ENCODE measurements at places on chromosomes 3 and 15.

DNA sequence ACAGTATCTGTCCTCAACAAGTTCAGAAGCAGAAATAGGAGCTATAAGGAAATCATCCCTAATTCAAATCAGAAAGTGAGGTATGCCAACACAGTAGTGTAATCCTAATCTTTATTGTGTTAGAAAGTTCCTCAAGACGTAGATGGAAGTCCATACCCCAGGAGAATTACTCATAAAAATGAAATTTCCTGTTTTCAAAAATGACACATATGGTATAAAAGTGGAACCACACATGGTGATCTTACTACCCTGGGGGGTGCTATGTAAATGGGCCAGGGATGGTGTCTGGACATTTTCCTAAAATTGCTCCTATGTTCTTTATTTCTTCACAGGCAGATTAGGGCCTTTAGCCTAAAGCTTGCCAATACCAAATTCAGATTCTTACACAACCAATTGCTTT, 204.1 kb downstream of the ARRDC4 start:
- no peak for DNase-seq

GRCh38 chr15:50287324-50288116, 22.0 kb upstream of the HDC start:
- no peak for DNase-seq

GRCh38 chr3:8624612-8625011, 20.0 kb downstream of the SSUH2 start:
- DNase-seq, result no peak

GRCh38 chr15:101022306-101022705, 103.1 kb downstream of the LRRK1 start:
- DNase-seq, result peak; percentile 1

- no peak for DNase-seq
Measured at GRCh38 chr3:105747696-105748095, 121.1 kb downstream of the CBLB start.

- DNase-seq, result no peak
Measured at GRCh38 chr15:44593042-44593736, 56.2 kb downstream of the EIF3J start.

DNA sequence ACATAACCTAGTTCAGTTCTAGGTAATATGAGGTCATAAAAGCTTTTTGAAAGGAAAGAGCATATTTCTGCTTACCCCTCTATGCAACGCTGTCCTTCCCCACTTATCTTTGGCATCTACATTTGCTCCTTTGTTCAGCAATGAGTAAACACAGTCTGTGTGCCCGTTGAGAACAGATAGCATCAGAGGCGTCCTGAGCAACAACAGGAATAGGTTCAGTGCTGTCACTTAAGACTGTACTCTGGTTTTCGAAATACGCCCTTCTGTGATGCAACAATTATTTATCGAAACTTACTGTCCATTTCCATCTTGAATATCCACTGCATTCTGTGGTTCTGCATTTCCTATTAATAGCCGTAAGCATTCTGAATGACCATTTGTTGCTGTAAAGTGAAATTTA, 84.4 kb downstream of the BTD start:
- no peak for DNase-seq

DNA sequence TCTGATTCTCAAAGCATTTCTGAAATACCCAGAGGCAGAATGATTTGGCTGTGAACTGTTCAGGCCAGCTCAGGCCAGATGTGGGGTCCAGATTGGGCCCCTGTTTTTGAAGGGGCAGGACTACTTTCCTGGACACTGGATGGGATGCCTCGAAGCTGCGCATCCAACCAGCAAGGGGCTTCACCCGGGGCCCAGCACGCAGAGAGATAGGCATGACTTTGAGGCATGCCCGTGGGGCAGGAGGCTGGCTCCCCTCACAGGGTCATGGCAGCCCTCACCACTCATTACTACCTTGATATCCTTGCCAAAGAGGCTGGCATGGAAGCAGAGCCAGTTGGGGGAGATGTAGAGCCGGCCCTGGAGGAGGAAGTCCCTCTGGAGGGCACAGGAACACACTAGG, 30.1 kb downstream of the GRAMD2A start:
- DNase-seq, result no peak

- no peak for DNase-seq
Measured at GRCh38 chr3:182789371-182789770, 3.9 kb upstream of the ATP11B start.

GRCh38 chr3:18422972-18423371, 2.2 kb downstream of the SATB1 start:
- no peak for DNase-seq

- DNase-seq, result peak; percentile 58
Measured at GRCh38 chr15:25849157-25849921, 13.8 kb downstream of the ATP10A start.

DNA sequence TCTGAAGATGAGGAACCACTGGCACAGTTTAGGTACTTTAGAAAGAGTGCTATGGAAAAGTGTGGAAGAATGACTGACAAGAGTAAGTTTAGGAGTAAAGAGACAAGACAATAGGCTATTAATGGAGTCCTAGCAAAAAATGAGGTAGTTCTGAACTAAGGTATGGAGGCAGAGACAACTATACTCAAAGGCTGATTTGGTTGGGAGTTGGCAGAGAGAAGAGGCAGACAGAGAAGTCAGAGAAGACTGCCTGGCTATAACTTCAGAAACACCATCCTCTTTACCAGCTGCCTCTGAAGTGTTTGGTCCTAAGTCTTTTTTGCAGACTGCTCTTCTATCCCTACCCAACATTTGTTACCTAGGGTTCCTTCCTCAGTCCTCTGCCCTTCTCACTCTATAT, 19.2 kb downstream of the DYNC1LI1 start:
- no peak for DNase-seq

- no peak for DNase-seq
Measured at GRCh38 chr3:18122264-18122663, 302.9 kb downstream of the SATB1 start.

GRCh38 chr15:70320482-70320881, 222.8 kb upstream of the TLE3 start:
- DNase-seq, result no peak

- no peak for DNase-seq
Measured at GRCh38 chr3:145681181-145681580, 479.8 kb downstream of the PLOD2 start.

Data from activated T-cell treated with anti-CD3 and anti-CD28 coated beads, Interleukin-2, amount 50 U/mL, for 48 hours (primary cell).